ENCODE measurements at places on chromosomes 1 and 21.

- no peak for DNase-seq
These were observed 40.2 kb upstream of the ST6GALNAC5 start for GRCh38 chr1:76827066-76827465.

- DNase-seq: no peak
These were observed 323.2 kb upstream of the SGIP1 start for GRCh38 chr1:66210635-66211244.

DNA sequence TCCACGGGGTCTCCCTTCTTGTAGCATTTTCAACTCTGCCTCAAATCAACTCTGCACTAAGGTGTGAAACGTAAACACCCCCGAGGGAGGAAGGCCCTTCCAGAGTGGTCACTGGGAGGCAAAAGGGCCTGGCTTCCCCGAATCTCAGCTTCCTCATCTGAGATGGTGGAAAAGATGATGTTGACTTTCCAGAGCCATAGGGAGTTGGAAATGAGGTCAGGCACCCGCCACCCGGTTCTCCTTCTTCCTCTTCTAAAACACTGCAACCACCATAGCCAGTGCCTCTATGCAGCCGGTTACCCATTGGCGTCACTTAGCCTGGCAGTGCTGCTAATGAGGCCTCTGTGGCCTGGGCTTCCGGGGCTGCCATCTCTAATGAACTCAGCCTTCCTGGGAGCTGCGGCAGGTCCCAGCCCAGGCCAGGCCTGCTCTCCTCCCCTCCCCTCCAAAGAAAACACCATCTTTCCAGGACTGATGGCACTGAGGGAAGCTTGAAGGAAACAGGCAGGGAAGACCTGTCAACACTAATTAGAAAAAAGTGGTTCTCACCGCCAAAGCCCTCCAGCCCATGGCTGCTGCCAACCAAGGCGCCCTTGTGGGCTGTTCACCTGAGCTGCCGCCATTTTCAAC, 175.0 kb downstream of the KAZN start:
- no peak for DNase-seq

- DNase-seq: no peak
These were observed 38.6 kb downstream of the SLC45A1 start for GRCh38 chr1:8356256-8357209.

DNA sequence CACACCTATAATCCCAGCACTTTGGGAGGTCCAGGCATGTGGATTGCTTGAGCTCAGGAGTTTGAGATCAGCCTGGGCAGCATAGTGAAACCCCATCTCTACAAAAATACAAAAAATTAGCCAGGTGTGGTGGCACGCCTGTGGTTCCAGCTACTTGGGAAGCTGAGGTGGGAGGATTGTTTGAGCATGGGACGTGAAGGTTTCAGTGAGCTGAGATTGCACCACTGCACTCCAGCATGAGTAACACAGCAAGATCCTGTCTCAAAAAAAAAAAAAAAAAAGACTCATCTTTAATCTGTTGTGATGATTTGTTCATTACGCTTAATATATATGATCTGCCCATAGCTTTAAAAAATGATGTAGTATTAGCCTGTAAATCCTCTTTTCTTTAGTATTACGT, 44.0 kb downstream of the OR10J1 start:
- DNase-seq: no peak

- no peak for DNase-seq
These were observed 36.4 kb downstream of the MRAP start for GRCh38 chr21:32334980-32335531.

- DNase-seq: no peak
These were observed 735 bp upstream of the HES3 start for GRCh38 chr1:6243053-6243834.
